AG09309 (cell line): ENCODE measurements at places on chromosomes 16 and 17.

GRCh38 chr17:83149029-83149725, 69.8 kb downstream of the METRNL start:
- DNase-seq, result no peak

GRCh38 chr17:75411328-75412067, 6.0 kb upstream of the GRB2 start:
- no peak for DNase-seq

GRCh38 chr16:3541527-3542155, 35.6 kb downstream of the NLRC3 start:
- DNase-seq, result no peak

DNA sequence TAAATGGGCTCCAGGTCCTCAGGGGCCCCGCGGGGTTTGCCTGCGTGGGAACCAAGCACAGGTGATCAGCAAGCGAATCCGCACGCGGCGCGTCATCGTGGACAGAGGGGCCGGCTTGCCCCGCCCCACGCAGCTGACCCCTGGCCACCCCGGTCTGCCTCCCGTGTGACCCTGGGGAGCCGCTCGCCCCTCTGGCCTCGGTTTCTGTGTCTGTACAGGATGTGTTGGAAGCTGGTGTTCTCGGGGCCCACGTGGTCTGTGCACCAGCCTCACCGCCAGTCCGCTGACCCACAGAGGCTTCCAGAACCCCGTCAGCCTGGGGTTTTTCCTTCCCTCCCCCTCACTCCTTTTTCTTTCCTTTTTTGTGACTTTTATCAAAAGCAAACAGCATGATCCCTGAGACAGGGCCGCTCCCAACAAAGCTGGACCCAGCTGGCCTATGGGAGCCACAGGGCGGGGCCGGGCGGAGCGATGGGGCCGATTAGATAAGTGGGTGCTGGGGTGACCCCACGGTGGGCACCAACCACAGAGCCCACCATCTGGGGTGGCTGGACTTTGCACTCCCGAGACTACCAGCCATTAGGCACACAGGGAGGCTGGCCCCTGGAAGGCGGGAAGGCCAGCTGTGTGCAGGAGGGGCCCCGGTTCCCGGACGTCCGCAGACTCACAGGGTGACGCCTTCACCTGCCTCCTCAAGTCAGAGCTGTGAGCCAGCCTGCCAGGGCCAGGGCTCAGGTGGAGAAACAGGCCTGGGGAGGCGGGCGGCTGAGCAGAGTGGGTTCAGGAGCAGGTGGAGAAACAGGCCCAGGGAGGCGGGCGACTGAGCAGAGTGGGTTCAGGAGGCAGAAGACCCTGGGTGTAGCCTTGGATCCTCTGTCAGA, 56.0 kb downstream of the ZFPM1 start:
- DNase-seq, result no peak

- peak; percentile 24 for DNase-seq
Observed at GRCh38 chr17:82120148-82120547, 22.1 kb upstream of the FASN start.

DNA sequence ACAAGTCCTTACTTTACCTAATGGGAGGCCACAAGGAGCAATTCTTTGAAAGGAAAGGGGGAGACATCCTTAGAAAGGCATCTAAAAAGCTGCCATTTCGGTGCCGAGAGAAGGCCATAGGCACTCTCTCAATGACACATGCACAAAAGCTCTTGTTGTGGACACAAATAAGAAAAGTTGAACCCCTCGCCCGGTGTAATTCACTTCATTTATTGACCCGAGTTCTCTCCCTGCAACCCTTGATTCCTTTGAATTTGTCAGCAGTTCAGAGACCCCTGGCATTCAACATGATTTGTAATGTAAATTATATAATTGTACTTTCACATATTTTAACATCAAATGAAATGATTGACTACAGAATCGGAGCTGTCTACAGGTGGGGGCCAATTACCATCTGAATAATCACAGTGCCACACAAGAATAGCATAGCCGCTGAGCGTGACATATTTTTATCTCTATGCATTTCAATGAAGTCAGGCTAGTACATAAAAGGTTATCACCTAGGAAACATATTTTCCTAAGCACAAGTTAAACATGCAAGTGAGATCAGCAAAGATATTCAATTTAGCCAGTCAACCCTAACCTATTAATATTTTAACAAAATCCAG, 66.7 kb downstream of the IRX6 start:
- no peak for DNase-seq
